CD4-positive, alpha-beta T cell treated with Interleukin-1 beta for 1 hour (primary cell): ENCODE measurements at places on chromosomes 16 and 17.

DNA sequence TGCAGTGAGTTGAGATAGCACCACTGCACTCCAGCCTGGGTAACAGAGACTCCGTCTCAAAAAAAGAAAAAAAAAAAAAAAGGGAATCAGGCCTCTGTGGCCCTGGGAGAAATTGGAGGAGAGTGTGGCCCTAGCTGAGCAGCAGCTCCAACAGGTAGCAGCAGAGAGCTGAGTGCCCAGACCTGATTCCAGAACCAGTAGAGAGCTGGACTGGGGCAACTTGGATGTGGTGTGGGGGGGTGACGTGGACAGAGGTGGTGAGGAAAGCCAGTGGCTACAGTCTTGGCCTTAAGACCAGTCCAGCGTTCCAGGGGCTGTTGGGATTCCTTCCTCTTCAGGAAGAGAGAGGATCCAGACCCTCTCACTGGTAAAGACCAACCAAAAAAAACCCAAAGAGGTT is 1.7 kb downstream of the HSPB9 start:
- DNase-seq: no peak

DNA sequence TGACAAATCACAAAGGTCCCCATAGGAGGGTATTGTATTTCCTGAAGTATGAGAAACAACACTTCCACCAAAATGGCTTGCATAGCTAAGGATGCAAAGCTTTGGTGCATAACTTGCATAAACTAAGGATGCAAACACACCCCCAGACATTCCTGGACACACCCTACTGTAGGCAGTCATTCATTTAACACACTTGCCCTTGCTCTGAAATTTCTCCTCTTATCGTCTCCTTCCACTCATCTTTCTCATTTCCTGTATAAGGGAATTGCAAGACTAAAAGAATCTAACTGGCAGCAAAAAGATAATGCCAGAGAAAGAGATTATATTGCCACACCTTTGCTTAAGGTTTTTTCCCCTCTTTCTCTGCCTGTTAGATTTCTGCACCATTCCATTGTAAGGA is 28.3 kb downstream of the CHD9 start:
- DNase-seq: no peak

- DNase-seq: no peak
These were observed 9.9 kb upstream of the EDC4 start for GRCh38 chr16:67862623-67863583.

- DNase-seq: peak; percentile 28
These were observed 9.1 kb upstream of the CRISPLD2 start for GRCh38 chr16:84810518-84811273.

- DNase-seq: no peak
These were observed 4.4 kb upstream of the ACTG1 start for GRCh38 chr17:81517009-81517338.

DNA sequence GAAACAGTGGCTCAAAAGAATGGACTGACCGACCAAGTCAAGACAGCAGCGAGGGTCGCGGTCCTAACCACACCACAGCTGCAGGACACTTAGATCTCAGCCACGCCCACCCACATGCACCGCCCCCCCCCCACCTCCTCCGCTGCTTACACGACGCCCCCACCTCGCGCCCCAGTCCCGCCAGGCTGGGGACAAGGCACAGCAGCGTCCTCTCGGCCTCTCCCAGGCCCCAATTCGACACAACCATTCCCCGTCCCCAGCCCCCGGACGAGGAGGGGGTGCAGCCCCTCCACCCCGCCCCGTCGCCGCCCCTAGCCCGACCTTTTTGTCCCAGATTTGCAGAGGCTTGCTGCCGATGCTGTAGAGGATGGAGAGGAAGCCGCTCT is 477 bp downstream of the CFAP20 start:
- no peak for DNase-seq

- DNase-seq: no peak
These were observed 64.1 kb upstream of the LGALS9 start for GRCh38 chr17:27566671-27567562.

- DNase-seq: no peak
These were observed 1.5 kb upstream of the RNF112 start for GRCh38 chr17:19409509-19409908.

- DNase-seq: no peak
These were observed 36.4 kb downstream of the PSME3IP1 start for GRCh38 chr16:57149391-57149790.

GRCh38 chr17:69470702-69471101 is 56.2 kb downstream of the MAP2K6 start:
- no peak for DNase-seq
